Fibroblast of the aortic adventitia (primary cell): ENCODE measurements at places on chromosomes 1 and 21.

GRCh38 chr1:79785561-79785960, 779.0 kb upstream of the ADGRL4 start:
- DNase-seq: peak; percentile 5

- DNase-seq: no peak
These were observed 7.5 kb upstream of the FOXO6 start for GRCh38 chr1:41353744-41354143.

DNA sequence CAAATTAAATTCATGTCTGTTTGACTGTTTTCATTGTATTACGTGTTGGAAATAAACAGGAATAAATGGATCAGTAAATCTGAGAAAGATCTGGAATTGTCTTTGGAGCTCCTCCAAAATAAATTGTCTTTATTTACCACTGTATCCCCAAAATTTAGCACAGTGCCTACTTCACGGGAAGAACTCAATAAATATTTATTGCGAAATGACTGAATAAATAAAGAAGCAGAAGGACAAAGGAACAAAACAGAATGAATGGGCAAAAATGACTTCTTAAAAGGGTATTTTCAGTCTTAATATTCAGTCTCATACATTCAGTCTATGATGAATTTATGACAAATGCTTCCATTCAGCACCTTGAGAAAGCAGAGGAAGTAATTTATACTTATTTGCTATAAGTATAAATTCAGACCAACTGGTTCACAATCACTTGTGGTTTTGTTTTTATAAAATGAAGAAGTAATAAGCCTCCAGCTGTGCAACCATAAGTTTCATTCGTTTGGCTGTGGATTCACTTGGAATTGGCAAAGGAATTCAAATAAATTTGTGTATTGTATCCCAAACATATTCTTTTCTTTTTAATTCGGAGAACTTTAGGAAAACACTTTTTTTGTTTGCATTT, 19.2 kb upstream of the PRKAA2 start:
- no peak for DNase-seq

- no peak for DNase-seq
These were observed 44.1 kb downstream of the S100B start for GRCh38 chr21:46560568-46561444.

GRCh38 chr1:82565146-82565545, 764.4 kb downstream of the ADGRL2 start:
- peak; percentile 79 for DNase-seq

GRCh38 chr1:173445164-173445563, 32.0 kb upstream of the PRDX6 start:
- no peak for DNase-seq

DNA sequence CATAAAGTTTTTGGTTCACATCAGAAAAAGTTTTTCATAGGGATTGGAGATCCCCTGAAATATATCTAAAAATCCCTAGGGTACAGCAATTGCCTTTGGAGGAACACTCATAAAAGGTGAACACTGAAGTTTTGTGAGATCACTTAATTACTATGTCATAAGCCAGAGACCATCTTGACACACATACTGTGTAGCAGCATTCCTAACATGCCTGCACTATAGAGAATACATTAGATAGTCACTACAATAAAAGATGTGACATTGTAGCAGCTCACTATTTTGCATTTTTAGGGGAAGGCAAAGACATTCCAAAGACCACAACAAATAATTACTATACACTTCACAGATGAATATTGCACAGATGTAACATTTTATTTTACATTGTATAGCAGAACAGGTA, 779.9 kb downstream of the KCNT2 start:
- no peak for DNase-seq

GRCh38 chr1:25610822-25611630, 5.6 kb upstream of the MAN1C1 start:
- peak; percentile 43 for DNase-seq

DNA sequence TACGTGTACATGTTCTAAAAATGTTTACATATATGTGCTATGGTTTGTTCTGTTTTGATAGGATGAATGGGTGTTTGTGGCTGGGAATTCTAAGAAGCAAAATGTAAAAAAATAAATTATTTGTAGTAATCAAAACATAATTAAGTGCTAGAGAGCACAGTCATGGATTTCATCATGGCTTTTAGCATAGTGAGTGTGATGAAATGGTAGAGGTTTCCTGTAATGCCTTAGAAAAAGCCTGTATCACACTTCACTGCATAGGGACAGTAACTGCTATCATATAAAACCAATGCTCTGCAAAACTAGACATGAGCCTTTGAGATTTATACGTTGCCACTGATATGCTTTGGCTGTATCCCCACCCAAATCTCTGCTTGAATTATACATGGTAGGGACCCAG, 99.8 kb downstream of the PTGER3 start:
- DNase-seq: no peak

GRCh38 chr1:62367005-62367557, 47.8 kb upstream of the KANK4 start:
- no peak for DNase-seq

DNA sequence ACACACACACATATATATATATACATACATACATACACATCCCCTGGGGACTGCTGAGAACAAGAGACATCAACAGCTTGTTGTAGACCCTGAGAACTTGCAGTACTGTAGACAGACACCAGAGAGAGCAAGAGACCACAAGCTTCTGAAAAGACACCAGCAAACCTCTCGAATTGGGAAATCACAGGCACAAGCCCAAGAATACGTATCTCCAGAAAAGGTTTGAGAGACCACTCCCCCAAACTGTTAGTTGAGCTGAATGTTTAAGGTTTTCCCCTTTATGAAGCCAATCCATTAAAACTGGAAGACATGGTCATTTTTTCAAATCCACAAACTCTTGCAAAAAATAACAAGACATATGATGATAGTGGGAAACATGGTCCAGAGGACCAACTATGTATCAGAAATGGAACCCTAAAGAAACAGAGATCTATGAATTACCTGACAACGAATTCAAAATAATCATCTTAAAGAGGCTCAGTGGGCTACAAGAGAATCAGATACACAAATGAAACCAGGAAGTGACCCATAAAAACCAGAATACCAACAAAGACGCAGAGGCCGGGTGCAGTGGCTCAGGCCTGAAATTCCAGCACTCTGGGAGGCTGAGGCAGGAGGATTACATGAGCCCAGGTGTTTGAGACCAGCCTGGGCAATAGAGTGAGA, 45.1 kb downstream of the SLC2A1 start:
- peak; percentile 89 for DNase-seq

GRCh38 chr1:90724926-90725656, 8.0 kb upstream of the BARHL2 start:
- no peak for DNase-seq
